ENCODE measurements at places on chromosomes 2 and 18.

- DNase-seq, result peak; percentile 87
Observed at GRCh38 chr2:100610381-100610831, 47.6 kb downstream of the PDCL3 start.

GRCh38 chr2:148971547-148971946, 67.0 kb upstream of the LYPD6B start:
- DNase-seq, result no peak

- no peak for DNase-seq
Observed at GRCh38 chr2:8019934-8020333, 661.9 kb upstream of the ID2 start.

DNA sequence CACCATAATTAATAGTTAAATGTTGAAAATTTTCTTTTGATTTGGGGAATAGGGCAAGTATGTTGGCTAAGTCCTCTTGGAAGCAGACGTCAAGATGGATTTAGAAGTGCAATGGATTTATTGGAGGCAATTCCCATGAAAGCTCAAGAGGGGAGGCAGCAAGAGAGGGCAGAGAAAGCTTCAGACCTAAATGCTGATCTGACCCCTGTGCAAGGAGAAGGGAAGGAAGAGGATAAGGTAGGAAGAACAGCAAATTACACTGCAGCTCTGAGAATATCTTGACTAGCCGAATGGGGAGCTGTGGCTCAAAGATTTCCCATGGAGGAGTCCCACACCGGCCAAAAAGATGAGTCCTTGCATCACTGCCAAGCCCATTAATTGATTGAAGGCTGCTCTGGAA, 46.9 kb upstream of the ATP8B1 start:
- no peak for DNase-seq

GRCh38 chr2:27255660-27256059, 7.2 kb downstream of the SLC30A3 start:
- DNase-seq, result no peak

DNA sequence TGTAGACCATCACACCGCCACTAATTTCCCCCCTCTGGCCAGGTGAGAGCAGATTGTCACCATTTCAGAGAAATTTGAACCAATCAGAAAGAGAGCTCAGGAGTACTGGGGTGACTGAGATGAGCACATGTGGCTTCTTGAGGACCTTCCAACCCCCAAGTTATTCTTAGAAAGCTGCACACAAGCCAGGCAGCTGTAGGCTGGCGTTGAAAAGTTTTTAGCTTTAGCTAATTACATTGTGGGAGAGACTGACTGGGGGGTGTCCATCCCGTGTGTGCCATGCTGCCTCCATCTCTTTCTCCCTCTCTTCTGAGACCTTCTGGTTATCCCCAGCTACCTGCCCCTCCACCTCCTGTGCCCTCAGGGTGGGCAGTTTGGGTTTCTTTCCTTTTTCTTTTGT, 154.0 kb downstream of the AGAP1 start:
- no peak for DNase-seq

GRCh38 chr2:99688699-99689098, 198.9 kb upstream of the REV1 start:
- no peak for DNase-seq

DNA sequence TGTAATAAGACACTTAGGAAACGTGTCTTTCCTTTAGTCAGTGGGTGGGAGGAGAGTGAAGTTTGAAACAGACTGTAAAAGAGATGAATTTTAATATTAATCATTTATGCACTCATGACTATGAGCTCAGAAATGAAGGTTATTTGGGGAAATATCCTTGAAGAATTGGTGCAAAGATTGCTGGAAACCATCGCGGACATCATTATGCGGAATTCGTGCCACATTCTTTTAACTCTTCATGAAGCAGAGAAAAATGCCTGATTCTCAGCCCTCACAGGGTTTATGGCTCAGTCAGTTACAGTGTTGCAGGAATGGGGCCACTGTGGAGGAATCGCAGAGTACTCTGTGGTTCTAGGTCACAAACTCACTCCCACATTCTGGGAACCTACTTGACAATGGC, 109.7 kb downstream of the RGPD3 start:
- DNase-seq, result no peak

- DNase-seq, result no peak
Observed at GRCh38 chr2:217733461-217733860, 269.3 kb downstream of the TNS1 start.

GRCh38 chr2:108477099-108477498, 28.1 kb downstream of the GCC2 start:
- DNase-seq, result no peak
